ENCODE measurements at places on chromosomes 12 and 14.

- no peak overlapping the region for H3K27ac ChIP-seq
- DNase-seq: no peak
- no peaks in the 10 kb centered on the region for H3K36me3 ChIP-seq
Observed at GRCh38 chr12:62833634-62834033, 101.3 kb downstream of the PPM1H start.

GRCh38 chr12:131672311-131672940 is 38.5 kb upstream of the SFSWAP start:
- H3K4me1 ChIP-seq: no peaks in the 10 kb centered on the region
- H3K27ac ChIP-seq: no peak overlapping the region
- H3K36me3 ChIP-seq: no peaks in the 10 kb centered on the region
- H3K27me3 ChIP-seq: peaks cover 12% of the 10 kb centered on the region

- no peaks in the 10 kb centered on the region for H3K4me1 ChIP-seq
- peaks cover 7% of the 10 kb centered on the region for H3K27me3 ChIP-seq
- H3K36me3 ChIP-seq: no peaks in the 10 kb centered on the region
- no peak overlapping the region for H3K27ac ChIP-seq
- DNase-seq: no peak
Observed at GRCh38 chr14:21145437-21145836, 10.4 kb downstream of the OR5AU1 start.

GRCh38 chr14:72000907-72001306 is 68.7 kb downstream of the RGS6 start:
- no peaks in the 10 kb centered on the region for H3K4me1 ChIP-seq
- H3K4me3 ChIP-seq: no peak overlapping the region
- no peak for DNase-seq

DNA sequence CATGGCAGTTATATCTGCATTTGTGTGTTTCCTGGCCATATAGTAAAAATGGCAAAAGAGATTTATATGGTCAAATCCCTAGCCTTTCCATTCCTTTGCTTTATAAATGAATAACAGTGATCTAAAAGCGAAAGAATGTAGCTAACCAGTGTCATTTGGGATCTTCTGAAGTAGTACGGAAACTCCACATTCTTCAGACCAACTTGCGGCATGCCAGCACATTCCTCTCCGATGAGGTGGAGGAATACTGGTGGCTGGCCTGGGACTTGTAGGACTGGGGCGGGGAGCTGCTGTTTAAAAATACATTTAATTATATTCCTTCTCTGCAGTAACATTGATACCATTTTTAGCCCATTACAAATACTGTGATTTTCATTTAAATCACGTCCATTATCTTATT is 85.3 kb downstream of the SAMD4A start:
- no peak overlapping the region for H3K27ac ChIP-seq
- H3K36me3 ChIP-seq: no peaks in the 10 kb centered on the region
- no peaks in the 10 kb centered on the region for H3K27me3 ChIP-seq
- no peak overlapping the region for H3K4me3 ChIP-seq
- peaks cover 5% of the 10 kb centered on the region for H3K4me1 ChIP-seq

DNA sequence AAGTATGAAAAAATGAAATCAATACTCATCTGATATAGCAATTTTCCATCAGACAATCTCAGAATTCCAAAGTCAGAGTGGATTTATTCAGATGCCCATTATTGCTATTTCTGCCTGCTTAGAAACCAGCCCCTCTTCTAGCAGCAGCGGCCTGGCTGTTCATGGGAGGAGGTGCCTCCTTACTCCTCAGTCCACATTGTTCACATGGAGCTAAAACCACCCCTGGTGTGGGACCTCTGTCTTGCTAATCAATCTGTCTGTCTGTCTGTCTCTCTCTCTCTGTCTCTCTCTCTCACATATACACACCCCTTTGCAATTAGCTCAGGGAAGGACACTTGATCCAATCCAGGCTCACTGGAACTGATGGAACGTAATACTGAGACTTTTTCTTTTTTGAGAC is 176.1 kb downstream of the APAF1 start:
- H3K4me1 ChIP-seq: no peaks in the 10 kb centered on the region
- no peak overlapping the region for H3K27ac ChIP-seq
- H3K27me3 ChIP-seq: peaks cover 9% of the 10 kb centered on the region
- no peak for DNase-seq
- H3K36me3 ChIP-seq: no peaks in the 10 kb centered on the region
- H3K4me3 ChIP-seq: no peak overlapping the region

- H3K36me3 ChIP-seq: peaks cover 43% of the 10 kb centered on the region
- H3K4me3 ChIP-seq: no peak overlapping the region
Observed at GRCh38 chr12:94193168-94193567, 44.8 kb downstream of the PLXNC1 start.

DNA sequence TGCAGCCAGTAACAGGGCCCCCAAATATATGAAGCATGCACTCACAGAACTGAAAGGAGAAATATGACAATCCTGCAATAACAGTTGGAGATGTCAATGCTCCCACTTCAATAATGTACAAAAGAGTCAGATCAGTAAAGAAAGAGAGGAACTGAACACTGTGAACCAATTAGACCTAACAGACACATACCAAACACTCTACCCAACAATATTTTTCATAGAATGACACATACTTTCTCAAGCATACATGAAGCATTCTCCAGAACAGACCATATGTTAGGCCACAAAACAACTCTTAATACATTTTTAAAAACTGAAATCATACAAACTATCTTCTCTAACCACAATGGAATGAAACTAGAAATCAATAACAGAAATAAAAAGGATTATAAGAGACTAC is 80.2 kb downstream of the ELK3 start:
- H3K36me3 ChIP-seq: peaks cover 76% of the 10 kb centered on the region
- H3K27ac ChIP-seq: no peak overlapping the region
- no peak overlapping the region for H3K4me3 ChIP-seq
- peaks cover 13% of the 10 kb centered on the region for H3K4me1 ChIP-seq

Data from activated B cell treated with CpG ODN at 0.5 μM for 24 hours (primary cell).